Muscle of arm (tissue), 14 donors: ENCODE measurements at places on chromosomes 7 and 10.
A peak's percentile ranks its signal among the peaks of the same experiment; 100 is the strongest.

GRCh38 chr10:785861-786214 is 96.4 kb upstream of the DIP2C start:
- no peak for DNase-seq

GRCh38 chr10:131727560-131727959 is 173.2 kb upstream of the PPP2R2D start:
- no peak for DNase-seq

GRCh38 chr7:144884896-144885295 is 49.0 kb upstream of the TPK1 start:
- no peak for DNase-seq

DNA sequence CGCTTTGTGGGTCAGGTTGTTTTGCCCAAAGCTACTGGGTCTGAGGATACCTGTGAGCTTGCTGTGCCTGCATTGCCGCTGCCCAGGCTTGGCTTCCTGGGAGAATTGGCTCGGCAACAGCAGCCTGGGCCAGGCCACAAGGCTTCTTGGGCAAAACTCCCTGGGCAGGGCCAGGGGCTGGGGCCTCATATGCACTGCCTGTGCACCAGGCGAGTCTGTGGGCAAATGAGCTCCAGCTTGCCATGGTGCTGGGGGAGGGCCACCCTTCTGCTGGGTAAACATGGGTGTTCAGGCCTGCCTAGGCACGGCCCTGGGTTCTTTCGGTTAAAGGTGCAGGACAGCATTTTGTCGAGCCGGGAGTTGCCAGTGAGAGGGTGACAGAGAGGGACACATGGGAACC is 19.4 kb downstream of the ZMIZ1 start:
- no peak for DNase-seq

DNA sequence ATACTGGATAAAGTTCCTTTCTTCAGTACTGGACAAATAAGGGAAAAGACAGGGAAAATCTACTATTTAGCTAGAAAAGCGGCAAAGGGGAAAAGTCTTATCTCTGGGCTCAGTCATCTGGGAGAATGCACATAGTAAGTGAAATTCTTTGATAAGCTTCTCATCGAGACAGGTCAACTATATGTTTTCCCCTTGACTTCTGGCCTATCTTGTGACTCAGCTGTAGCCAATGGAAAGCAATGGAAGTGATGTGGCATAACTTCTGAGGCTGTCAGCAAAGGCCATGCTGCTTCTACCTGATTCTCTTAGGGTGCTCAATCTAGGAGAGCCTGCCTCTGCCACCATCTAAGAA is 91.9 kb downstream of the PCGF5 start:
- DNase-seq: no peak

DNA sequence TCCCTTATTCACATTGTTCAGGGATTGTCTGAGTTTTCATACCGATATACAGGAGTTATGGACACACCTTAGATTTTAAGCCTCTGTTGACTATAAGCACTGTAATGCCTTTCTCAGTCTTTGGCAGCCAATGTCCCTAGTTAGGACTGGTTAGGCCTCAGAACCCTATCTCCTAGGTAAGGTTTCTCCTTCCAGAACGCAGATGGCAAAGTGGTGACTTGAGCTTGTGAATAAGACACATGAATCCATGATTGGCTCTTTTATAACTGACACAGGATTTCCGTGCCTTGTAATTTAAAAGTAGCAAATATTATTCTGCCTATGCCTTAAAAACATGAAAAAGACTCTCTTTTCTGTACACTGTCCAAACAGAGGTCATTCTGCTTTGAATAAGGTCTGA is 12.5 kb upstream of the RNF148 start:
- no peak for DNase-seq

GRCh38 chr7:124413029-124413428 is 352.6 kb downstream of the GPR37 start:
- DNase-seq: no peak

DNA sequence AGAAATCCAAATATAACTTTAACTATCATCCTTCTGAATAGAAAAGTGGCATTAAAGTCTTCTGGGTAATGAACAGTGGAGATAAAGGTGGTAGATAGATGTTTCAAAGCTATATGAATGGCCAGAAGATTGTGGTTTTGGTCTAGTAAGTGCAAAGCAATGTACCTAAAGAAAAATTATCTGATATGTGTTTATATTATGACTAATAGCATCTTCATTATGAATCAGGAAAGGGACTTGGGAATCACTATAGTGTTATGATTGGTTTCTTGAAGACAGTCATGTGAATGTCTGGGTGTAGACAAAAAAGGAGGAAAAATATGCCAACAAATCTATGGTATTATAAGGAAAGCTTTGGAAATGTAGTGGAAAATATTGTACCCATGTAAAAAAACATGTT is 3.0 kb downstream of the ZNF518A start:
- DNase-seq: no peak

- DNase-seq: no peak
Observed at GRCh38 chr7:2851497-2851896, 7.4 kb upstream of the GNA12 start.

DNA sequence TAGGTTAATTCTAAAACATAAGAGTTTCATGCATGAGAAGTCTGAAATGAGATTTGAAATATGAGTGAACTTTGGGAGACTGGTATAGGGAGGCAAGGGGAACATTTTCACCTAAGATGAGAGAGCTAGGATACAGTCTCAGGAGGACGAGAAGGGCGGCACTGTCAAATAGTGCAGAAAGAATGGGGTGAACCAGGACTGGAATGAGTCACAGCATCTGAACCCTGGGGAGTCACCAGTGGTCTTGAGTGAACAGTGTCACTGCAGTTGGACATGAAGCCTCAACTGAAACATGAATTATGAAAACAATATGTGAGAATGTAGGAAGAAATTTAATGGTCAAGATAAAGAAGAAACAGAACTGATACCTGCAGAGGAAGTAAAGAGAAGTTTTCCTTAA is 33.8 kb downstream of the GNG11 start:
- no peak for DNase-seq

DNA sequence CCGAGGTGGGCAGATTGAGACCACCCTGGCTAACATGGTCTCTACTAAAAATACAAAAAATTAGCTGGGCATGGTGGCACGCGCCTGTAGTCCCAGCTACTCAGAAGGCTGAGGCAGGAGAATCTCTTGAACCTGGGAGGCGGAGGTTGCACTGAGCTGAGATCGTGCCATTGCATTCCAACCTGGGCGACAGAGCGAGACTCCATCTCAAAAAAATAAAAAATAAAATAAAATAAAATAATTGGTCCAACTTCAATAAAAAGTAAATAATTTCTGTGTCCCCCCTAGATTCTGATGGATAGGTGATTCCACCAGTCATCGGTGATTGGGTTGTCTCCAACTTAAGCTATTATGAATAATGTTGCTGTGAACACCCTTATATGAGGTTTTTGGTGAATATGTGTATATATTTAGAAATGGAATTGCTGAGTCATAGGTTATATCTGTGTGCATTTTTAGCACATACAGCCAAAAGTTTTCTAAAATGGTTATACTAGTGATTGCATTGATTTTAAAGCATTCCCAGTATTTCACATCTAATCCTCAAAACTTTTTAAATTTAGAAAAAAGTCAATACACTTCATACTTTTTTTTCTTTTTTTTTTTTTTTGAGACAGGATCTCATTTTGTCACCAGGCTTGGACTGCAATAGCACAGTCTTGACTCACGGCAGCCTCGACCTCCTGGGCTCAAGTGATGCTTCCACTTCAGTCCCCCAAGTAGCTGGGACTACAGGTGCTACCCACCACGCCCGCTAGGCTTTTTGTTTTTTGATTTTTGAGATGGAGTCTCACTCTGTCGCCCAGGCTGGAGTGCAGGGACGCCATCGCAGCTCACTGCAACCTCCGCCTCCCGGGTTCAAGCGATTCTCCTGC is 13.7 kb upstream of the SRPK2 start:
- no peak for DNase-seq

DNA sequence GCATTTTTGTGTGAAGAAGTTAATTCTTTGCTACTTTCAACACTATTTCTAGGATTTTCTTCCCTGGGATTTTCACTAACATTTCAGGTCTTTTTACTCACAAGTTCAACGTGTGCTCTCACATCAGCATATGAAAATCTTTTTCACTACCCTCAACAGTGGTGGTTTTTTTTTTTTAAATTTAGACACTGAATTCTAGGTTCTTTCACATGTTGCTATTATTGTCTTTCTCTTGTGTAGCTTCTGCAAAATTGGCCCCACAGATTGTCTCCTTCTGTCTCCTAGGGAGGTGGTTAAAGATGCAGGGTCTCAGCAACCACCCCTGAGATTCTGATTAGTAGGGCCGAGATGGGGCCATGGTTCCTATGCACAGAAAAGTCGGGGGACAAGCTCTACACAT is 165.0 kb upstream of the GPR26 start:
- no peak for DNase-seq

DNA sequence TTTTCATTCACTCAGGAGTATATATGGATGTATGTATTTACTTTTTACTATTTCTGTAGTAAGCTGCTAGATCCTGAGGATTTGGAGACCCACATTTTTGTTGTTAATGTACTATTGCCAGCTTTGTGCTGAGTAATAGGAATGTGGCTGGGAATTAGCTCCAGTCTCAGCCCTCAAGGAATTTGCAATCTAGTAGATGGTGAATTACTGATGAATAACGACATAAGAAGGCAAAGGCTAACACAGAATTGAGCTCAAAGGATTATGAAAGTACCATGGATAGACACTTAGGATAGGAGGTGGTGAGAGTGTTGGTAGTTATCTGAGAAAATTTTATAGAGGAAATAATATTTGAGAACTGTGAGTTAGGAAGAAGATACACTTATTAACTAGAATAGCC is 19.9 kb downstream of the CASD1 start:
- no peak for DNase-seq

DNA sequence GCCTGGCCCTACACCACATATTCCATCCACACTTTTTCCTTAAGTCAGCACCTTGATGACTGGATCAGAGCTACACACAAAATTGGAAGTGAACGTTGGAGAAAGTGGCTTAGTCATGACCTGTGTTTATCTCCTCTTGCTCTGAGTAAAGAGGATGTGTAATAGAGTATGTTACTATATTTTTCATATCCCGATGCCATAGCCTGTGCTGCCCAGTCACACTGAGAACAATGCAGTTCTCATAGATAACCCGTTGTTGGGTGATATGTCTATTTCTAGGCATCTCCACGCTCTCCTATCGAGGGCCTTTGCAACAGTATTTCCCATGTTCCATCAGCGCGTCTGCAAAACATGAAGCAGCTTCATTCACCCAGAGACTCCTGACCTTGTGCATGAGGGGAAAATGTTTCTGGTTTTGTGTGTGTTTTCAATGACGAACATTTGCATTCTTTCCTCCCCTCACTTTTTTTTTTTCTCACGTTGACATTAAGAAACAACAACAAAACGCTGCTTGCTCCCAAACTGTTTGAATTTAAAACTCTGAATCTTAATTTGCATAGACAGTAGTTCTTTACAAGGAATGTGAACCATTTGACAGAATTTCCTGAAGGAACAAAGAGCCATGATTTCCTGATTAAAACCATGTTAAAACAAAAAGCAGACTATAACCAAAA is 43.4 kb downstream of the GRK5 start:
- no peak for DNase-seq

DNA sequence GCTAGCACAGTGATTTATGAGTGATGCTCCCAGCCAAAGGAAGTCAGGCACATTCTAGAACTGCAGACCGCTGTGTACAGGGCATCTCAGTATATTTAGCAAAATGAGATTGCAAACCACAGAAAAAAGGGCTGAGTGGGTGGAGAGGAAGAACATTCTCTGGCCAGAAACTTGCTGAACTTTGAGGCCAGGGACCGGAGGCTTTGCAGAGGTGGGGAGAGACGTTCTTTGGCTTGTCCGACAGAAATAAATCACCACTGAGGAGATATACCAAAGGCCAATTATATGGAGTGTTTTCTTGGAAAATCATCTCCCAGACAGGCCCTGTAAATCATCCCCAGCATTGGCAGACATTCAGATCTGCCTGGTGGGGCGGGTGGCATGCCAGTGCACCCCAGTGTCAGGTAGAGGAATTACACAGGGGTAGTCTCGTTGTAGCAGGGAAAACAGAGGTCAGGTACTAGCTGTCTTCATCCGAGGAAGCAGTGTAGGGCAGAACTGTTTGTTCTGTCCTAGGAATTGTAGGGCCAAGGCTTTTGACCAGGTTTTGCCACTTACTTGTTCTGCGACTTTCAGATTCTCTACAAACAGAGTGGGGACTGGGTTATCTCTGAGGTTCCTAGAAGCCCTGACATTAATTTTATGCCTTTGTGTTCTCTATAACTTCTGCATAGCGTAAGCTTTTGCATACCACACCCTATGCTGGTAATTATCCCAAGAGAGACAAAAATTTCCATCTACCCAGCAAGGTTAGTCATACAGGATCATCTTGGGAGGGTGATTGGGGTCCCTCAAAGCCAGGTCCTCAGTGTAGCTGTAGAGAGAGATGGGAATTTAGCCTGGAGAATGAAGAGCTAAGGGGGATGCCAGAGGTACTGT is 655.6 kb downstream of the LRMDA start:
- DNase-seq: peak; percentile 52

- DNase-seq: no peak
Observed at GRCh38 chr10:111516144-111516543, 439.3 kb downstream of the ADRA2A start.
